ENCODE measurements at places on chromosomes 2 and 18. TPM values are rescaled to one million over a fixed set of nuclear protein-coding genes. Genes with fewer than 3 reads are reported as not detected.

Gene RPL31
- 1,787 TPM for total RNA-seq

Gene RETSAT
- total RNA-seq, result 14.1 TPM

Gene CREG2
- not detected for total RNA-seq

Gene UGT1A8
- not detected for total RNA-seq

Gene AGBL5
- total RNA-seq, result 25.2 TPM

- peak; percentile 22 for DNase-seq
Observed at GRCh38 chr18:69444221-69444620, 43.5 kb downstream of the DOK6 start.

DNA sequence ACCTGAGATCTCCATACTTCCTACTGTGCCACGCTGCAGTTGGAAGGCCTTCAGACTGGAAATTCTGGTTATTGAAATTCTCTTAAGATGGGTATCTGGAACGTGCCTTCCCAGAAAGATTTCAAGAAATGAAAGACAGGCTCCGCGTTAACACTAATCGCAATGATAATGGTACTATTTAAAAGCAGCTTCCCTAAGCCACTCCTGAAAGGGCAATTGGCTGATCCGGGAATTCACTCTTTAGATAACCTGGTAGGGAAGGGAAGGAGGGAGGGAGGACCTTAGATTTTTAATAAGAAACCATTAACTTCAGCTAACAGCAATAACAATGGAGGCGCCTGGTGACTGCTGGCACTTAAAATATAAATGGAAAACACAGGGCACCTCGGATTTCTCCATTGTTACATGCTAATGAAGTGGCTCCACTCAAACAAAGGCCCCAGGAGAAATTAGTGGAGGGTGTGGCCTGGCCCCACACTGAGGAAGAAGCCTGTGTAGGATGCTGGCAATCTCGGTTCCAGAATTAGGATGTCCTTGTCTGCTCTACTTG lies 22.5 kb upstream of the MTA3 start:
- DNase-seq, result no peak

DNA sequence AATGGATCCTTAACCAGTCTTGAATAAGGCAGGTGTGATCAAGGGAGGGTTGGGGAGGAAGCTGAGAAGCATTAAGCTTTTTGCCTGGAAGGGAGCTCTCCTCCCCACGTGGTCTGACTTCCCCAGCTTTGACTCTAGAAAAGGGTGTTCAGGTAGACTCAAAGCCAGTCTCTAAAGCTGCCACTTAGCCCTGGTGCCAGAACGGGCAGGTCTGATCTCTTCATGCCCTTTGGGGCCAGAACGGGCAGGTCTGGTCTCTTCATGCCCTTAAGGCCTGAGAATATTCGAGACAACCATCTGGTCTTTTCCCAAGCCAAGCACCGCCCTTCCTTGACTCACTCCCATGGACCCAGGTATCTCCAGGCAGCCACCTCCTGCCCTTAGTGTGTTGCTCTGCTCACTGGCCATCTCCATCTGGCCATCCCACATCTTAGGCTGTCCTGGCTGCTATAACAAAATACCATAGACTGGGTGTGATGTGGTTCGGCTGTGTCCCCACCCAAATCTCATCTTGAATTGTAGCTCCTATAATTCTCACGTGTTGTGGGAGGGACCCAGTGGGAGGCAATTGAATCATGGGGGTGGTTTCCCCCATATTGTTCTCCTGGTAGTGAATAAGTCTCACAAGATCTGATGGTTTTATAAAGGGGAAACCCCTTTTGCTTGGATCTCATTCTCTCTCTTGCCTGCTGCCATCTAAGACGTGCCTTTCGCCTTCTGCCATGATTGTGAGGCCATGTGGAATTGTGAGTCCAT lies 59.4 kb downstream of the SNORC start:
- DNase-seq, result no peak

DNA sequence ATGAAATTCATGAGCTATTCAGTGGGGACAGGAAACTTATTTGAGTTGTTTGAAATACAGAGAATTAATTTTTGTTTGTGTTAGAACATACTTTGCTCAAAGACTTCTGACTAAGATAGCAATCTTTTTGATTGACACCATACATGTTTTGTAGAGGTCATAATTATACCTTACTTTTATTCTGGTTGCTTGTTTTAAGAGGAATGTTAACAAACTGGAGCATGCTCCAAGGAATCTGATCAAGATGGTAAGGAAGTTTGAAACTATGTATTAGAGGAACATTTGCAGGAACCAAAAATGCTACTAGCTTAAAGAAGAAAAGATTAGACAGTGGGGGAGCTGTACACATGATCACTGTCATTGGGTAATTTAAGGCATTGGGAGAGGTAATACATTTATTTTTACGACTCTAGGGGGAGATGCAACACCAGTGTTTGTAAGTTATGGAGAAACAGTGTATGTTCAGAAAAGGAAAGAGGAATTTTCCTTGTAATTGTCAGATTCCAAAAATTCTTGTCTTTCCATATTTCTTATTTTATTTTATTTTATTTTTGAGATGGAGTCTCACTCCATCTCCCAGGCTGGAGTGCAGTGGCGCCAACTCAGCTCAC lies 8.0 kb downstream of the AGFG1 start:
- peak; percentile 37 for DNase-seq

Measured in H4 (cell line).